ENCODE measurements at places on chromosomes 3 and 15. TPM values are rescaled to one million over a fixed set of nuclear protein-coding genes. Genes with fewer than 3 reads are reported as not detected.

Gene CYP8B1
- total RNA-seq = not detected

Gene GCSAM
- 0.41 TPM for total RNA-seq

- no peak for DNase-seq
These were observed 630.4 kb upstream of the TBL1XR1 start for GRCh38 chr3:177827511-177828207.

DNA sequence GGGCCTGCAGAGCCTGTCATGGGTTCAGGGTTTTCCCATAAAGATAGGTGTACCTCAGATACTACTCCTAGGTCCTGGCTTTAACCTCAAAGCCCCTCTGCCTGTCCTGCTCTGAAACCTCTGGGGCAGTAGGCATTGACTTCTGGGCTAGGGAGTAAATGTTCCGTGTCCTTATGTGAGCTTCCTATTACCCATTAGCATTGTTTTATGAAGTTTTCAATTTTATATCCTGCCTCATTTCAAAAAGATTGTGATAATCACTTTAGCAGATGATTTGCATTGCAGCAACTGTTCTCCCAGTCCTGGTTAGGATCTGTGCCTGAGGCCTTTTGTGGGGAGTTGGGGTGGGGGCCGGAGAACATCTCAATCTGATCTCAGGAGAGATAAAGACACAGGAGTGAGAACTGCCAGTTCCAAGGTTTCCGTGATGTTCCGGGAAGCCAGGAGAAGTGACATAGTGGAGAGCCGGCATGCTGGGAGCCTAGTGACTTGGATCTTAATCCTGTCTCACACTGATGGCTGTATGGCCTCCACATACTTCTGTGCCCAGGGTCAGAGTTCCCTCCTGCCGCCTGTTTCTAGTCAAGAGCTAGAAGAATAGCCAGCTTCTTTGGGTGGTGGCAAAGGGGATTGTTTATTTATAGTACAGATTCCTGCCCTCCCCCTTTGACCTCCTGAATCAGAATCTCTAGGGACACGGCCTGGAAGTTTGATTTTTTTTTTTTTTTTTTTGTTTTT, 10.6 kb downstream of the TPM1 start:
- DNase-seq = peak; percentile 34

DNA sequence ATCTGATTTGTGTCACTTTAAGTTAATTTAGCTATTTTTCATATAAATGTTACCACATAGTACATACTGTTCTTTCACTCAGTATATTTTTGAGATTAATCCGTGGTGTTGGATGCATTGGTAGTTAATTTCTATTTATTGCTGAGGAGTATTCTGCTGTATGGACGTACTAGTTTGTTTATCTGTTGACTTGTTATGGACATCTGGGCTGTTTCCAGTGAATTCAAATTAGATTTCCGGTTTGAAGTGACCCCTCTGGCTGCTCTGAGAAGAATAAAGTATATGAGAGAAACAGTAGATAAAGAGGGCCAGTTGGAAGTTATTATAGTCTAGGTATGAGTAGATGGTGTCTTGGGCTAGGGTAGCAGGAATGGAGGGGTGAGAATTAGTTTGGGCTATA, 15.6 kb downstream of the KAT2B start:
- no peak for DNase-seq

DNA sequence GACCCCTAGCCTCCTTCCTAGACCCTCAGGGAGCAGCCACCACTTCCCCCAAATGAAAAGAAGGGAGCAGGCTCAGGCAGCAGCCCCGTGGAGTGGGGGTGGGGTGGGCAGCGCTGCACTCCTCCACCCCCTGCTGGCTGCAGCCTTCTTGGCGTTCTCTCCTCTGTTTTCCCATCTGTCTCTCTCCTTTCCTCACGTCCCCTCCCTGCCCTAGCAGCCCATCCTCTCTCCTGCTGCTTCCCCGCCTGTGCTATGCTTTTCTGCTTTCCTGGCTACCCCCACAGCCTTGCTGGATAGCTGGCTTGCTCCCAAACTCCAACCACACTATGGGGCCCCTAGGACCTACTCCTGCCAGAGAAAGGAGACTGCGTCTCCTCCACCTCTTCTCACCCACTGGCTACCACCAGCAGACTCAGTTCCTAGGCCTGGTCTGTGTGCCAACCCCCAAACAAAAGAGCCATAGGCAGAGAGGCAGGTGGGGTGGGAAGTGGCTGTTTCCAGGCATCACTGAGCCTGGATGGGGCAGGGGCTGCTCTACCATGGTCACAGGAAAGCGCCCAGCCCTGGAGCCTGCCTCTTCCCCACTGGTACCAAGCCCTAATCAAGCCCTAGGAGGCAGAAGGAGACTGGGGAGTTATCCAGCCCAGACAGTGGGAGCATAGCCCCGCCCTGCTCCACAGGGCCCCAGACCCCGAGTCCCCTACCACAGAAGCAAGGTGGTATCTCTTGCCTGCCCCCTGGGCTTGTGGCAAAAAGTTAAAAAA, 3.4 kb upstream of the DISP2 start:
- peak; percentile 58 for DNase-seq

GRCh38 chr15:60299452-60300047, 98.2 kb downstream of the ANXA2 start:
- peak; percentile 45 for DNase-seq

GRCh38 chr15:40232625-40233070, 6.2 kb upstream of the PAK6 start:
- no peak for DNase-seq

DNA sequence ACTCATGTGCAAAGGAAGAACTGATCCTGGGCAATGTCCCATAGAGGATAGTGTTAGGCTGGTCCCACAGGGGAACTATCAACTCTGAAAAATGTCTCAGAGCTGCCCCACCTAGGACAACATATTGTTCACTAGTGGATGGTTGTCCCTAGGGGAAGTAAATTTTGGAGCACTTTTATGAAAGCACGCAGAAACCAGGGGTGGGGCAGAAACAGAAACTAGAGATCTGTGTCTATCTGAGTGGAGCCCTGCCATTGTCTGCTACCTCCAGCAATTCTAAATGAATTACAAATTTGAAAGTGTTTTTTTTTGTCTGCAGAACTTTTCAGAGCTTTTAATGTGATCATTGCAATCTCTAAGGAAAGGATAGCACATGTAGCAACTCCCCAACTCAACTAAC, 357.1 kb upstream of the PROK2 start:
- no peak for DNase-seq

- no peak for DNase-seq
These were observed 10.4 kb upstream of the CLK3 start for GRCh38 chr15:74604983-74605794.
